ENCODE measurements at places on chromosomes 4 and X. TPM values are rescaled to one million over a fixed set of nuclear protein-coding genes. Genes with fewer than 3 reads are reported as not detected.

UGT2B28 gene
- not detected for total RNA-seq

BEND2 gene
- total RNA-seq = not detected

UNC5C gene
- not detected for total RNA-seq

KIT gene
- total RNA-seq = 3.6 TPM

TLR3 gene
- 0.98 TPM for total RNA-seq

TCEAL6 gene
- not detected for total RNA-seq

RASSF6 gene
- 0.47 TPM for total RNA-seq

AVPR2 gene
- total RNA-seq = not detected

RP2 gene
- total RNA-seq = 4.8 TPM

AADAT gene
- total RNA-seq = not detected

CXorf49 gene
- total RNA-seq = not detected

DNA sequence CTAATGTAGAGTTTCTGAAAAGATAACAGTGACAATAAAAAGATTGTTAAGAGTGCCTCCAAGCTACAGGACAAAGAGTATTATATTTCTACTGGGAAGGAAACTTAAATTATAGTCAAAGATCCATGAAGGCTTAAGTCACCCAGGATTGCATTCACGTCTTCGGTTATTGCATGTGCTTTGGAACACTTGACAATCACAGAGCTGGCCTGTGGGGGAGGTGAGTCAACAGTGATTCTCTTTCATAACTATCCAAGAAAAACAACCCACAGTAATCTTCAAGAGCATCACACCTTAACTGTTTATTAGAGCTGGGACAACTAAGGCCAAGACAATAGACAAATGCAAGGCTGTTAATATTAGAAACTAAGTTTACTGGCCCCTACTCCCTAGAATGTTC, 40.3 kb downstream of the PDGFC start:
- H3K4me1 ChIP-seq = no peaks in the 10 kb centered on the region
- no peak for DNase-seq
- no peak overlapping the region for H3K27ac ChIP-seq
- H3K4me3 ChIP-seq = no peak overlapping the region

DNA sequence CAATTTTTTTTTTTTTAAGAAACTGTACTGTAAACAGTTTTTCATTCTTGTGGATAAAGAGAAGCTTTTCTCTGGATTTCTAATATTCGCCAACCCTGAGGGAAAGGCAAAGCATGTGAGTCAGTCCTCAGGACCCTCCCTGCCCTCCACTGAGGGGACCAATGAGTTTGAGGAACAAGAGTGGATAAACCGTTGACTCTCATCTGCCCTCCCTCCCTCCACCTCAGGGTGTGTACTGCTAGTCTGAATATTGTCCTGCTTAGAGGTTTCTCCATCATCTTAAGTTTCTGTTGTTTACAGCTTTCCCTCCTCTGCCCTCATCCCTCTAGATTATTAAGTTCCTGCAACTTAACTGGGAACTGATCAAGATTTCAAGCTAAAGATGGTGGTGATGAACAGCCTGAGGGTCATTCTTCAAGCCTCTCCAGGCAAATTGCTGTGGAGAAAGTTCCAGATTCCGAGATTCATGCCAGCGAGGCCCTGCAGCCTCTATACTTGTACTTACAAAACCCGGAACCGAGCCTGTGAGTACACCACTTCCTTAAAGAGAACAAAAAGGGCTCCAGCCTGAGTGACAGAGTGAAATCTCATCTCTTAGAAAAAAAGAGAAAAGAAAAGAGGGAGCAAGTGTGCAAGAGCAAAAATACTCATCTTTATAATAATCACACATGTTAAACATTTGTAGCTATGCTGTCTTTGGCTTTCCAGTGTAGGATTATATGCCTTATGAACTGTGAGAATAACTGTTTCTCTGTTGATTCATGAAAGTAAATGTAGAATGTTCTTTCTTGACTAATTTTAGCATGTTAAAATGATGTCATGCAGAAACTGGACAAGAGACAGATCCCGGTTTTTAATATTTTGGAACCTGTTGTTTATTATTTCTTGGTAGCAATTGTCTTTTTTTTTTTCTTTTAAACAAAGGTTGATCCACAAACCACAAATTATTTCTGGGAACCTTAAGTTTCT, 11.9 kb downstream of the CA5B start:
- H3K36me3 ChIP-seq = no peaks in the 10 kb centered on the region
- peaks cover 51% of the 10 kb centered on the region for H3K4me1 ChIP-seq

GRCh38 chr4:129043523-129043922, 49.8 kb downstream of the SCLT1 start:
- H3K27me3 ChIP-seq = no peaks in the 10 kb centered on the region
- no peak for DNase-seq
- H3K36me3 ChIP-seq = peaks cover 5% of the 10 kb centered on the region

DNA sequence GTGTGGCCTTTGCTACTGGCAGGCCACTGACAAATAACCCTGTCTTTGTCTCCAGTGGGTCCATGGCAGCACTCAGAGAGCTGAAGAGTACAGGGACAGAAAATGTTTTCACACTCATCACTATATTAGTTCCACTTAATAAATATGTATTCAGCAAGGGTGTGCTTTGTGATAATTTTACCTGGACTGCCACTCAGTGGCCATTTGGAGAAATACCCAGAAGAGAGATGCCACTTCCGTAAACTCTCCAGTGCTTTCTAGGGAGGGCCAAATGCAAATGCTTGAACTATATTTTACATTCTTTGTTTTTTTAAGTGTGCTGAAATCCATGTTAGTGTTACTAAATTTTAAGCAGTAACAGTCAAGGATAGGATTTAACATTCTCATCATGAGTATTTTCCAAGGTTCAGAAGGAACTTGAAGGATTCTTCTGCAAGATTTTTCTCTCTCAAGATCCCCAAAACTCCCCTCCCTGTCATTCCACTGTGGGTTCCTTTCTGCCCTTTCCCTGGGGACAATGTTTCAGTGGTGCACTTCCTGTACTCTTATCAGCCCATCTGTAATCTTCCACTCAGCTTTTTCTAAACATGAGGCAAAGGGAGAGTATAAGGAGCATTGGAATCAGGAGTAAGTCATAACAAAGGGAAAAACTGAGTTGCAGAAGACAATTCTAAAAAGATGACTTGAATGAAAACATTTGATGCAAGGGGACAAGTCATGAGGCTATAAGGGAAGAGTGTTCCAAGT, 46.0 kb downstream of the TFDP3 start:
- H3K4me1 ChIP-seq = no peaks in the 10 kb centered on the region
- H3K36me3 ChIP-seq = no peaks in the 10 kb centered on the region
- H3K27ac ChIP-seq = no peak overlapping the region

GRCh38 chr4:17448689-17449088, 63.2 kb downstream of the QDPR start:
- DNase-seq = no peak
- no peaks in the 10 kb centered on the region for H3K4me1 ChIP-seq
- H3K4me3 ChIP-seq = no peak overlapping the region
- H3K36me3 ChIP-seq = no peaks in the 10 kb centered on the region
- H3K27me3 ChIP-seq = no peaks in the 10 kb centered on the region
- H3K27ac ChIP-seq = no peak overlapping the region

GRCh38 chrX:8773117-8773516, 28.1 kb downstream of the FAM9A start:
- no peak overlapping the region for H3K4me3 ChIP-seq
- no peaks in the 10 kb centered on the region for H3K36me3 ChIP-seq
- no peak for DNase-seq
- no peaks in the 10 kb centered on the region for H3K27me3 ChIP-seq
- no peak overlapping the region for H3K27ac ChIP-seq

DNA sequence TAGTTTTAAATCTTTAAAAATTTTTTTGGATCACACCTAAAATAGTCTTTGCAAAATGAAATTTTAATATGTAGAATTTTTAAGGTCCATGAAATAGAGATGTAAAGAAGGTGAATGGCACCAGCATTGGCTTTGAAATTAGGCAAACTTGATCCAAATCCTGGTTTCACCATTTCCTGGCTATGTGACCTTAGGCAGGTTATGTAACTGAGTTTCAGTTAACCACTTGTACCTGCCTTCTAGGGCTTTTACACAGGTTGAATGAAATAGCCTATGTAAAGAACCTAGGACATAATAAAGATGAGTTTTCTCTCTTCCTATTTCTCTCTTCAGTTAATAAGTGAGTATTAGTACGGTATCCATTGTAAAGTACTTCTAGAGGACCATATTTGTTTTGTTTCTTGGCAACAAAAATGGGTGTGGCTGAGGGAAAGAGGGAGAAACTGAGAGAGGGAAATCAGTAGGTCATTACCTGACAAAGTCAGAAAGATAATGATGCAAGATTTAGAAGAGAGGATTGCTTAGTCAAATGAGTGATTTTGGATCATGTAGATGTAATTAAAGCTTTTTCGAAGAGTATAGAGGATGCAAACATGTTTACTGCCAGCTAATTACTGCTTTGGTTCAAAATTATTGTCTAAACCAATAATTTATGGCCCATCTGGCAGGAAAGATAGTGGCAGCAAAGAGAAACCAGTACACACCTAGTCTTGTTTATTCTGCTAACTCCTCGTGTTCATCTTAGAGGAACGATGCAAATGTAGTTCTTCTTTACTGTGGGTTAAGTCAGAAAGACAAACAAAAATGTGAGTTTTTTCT, 81.9 kb downstream of the PDLIM5 start:
- H3K27ac ChIP-seq = no peak overlapping the region
- no peak overlapping the region for H3K4me3 ChIP-seq
- H3K4me1 ChIP-seq = no peaks in the 10 kb centered on the region

- no peak overlapping the region for H3K27ac ChIP-seq
- DNase-seq = no peak
- H3K4me1 ChIP-seq = no peaks in the 10 kb centered on the region
- no peak overlapping the region for H3K4me3 ChIP-seq
Observed at GRCh38 chr4:8185295-8185694, 13.8 kb upstream of the SH3TC1 start.

GRCh38 chrX:8274170-8274569, 103.1 kb upstream of the VCX2 start:
- H3K4me3 ChIP-seq = no peak overlapping the region
- no peaks in the 10 kb centered on the region for H3K27me3 ChIP-seq
- no peaks in the 10 kb centered on the region for H3K4me1 ChIP-seq
- DNase-seq = no peak

GRCh38 chr4:111208970-111209369, 586.1 kb upstream of the PITX2 start:
- H3K27me3 ChIP-seq = no peaks in the 10 kb centered on the region
- H3K27ac ChIP-seq = no peak overlapping the region
- no peaks in the 10 kb centered on the region for H3K4me1 ChIP-seq
- no peaks in the 10 kb centered on the region for H3K36me3 ChIP-seq
- no peak overlapping the region for H3K4me3 ChIP-seq
- DNase-seq = no peak

DNA sequence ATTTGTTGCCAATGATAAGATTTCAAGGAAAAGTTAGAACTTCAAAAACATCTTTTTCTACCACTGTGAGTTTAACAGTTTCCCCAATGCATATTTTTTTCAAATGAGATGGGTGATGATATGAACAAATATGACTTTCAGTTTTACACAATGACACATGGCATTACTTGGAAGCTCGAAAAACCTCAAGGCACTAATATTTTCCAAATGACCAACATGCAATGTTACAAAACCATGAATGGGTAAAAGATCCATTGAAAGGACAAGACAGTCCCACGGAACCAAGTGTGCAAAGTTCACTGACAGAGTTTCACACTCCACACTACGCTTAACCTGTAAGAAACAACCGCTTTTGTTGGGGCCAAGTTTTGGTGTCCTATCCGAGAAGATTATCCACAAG, 84.5 kb downstream of the CD99L2 start:
- no peaks in the 10 kb centered on the region for H3K27me3 ChIP-seq
- no peak overlapping the region for H3K27ac ChIP-seq
- no peaks in the 10 kb centered on the region for H3K36me3 ChIP-seq
- DNase-seq = no peak

GRCh38 chr4:113823291-113823659, 61.7 kb upstream of the CAMK2D start:
- no peak for DNase-seq
- no peaks in the 10 kb centered on the region for H3K36me3 ChIP-seq
- no peak overlapping the region for H3K27ac ChIP-seq
- peaks cover 27% of the 10 kb centered on the region for H3K4me1 ChIP-seq
- no peaks in the 10 kb centered on the region for H3K27me3 ChIP-seq

DNA sequence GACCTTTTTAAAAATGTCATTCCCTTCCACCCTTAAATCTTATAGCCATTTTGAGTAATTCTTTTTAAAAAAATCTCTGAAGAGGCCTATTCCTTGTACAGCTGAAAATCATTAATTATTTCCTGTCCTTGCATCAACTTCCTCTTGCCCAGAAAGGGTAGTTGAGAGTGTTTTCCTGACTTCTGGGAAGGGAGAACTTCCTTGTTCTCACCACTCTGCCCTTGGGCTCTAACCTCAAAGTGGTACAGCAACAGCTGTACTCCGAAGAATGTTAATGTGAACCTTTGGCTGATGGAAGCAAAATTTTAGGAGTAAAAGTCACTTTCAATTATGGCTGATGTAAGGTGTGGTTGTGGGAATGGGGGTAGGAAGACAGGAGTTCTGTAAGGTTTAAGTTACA, 15.1 kb upstream of the FABP2 start:
- DNase-seq = no peak
- H3K27ac ChIP-seq = no peak overlapping the region
- no peaks in the 10 kb centered on the region for H3K4me1 ChIP-seq
- no peaks in the 10 kb centered on the region for H3K27me3 ChIP-seq

GRCh38 chrX:150482537-150483206, 85.7 kb upstream of the MTM1 start:
- no peaks in the 10 kb centered on the region for H3K36me3 ChIP-seq
- H3K4me1 ChIP-seq = peaks cover 2% of the 10 kb centered on the region
- no peaks in the 10 kb centered on the region for H3K27me3 ChIP-seq
- no peak for DNase-seq

GRCh38 chr4:74805601-74806000, 11.3 kb upstream of the BTC start:
- no peaks in the 10 kb centered on the region for H3K36me3 ChIP-seq
- no peaks in the 10 kb centered on the region for H3K27me3 ChIP-seq
- no peak for DNase-seq
- no peaks in the 10 kb centered on the region for H3K4me1 ChIP-seq
- no peak overlapping the region for H3K27ac ChIP-seq
- H3K4me3 ChIP-seq = no peak overlapping the region

DNA sequence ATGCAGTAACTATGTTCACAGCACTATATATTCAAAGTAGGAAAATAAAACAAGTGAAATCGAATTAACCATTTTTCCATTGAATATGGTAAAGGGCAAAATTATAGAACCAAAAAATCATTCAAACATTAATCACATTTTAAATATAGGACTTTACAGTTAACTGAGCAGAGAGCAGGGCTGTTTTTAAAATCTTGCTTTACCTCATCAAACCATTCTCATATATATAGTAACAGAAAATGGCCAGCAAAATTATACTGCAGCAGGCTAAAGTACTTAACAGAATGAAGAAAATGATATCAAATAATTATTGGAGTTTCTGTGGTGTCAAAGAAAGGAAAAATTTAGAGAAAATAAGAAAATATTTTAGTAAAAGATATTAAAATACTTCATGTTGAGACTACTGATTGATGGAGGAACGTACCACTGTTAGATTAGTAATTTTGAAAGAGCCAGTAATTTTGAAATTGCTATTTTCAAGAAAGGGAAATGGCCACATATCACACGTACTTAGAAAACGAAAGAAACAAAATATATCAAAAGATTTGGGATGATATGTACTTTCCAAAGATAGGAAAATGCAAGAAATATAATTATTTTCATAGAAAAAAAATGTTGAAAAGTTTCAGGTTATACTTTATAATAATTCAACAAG, 813.7 kb downstream of the DMD start:
- H3K36me3 ChIP-seq = no peaks in the 10 kb centered on the region
- no peak overlapping the region for H3K4me3 ChIP-seq
- DNase-seq = no peak
- no peak overlapping the region for H3K27ac ChIP-seq
- H3K4me1 ChIP-seq = no peaks in the 10 kb centered on the region

GRCh38 chrX:14607446-14607985, 78.2 kb downstream of the GLRA2 start:
- no peak overlapping the region for H3K4me3 ChIP-seq
- no peak overlapping the region for H3K27ac ChIP-seq
- no peak for DNase-seq
- H3K36me3 ChIP-seq = no peaks in the 10 kb centered on the region

All from T-cell (primary cell).